Esophagus squamous epithelium (tissue), 5 donors: ENCODE measurements at places on chromosomes 1 and 21.

GRCh38 chr1:184567009-184567408 is 180.2 kb downstream of the C1orf21 start:
- DNase-seq = no peak

- DNase-seq = no peak
Measured at GRCh38 chr21:36744560-36745231, 45.8 kb downstream of the SIM2 start.

DNA sequence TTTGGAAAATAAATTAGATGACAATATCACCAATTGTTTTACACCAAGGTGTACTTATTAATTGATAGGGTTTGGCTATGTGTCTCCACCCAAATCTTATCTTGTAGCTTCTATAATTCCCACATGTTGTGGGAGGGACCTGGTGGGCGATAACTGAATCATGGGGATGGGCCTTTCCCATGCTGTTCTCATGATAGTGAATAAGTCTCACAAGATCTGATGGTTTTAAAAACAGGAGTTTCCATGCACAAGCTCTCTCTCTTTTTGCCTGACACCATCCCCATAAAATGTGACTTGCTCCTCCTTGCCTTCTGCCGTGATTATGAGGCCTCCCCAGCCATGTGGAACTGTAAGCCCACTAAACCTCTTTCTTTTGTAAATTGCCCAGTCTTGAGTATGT is 131.0 kb upstream of the LMO4 start:
- DNase-seq = no peak

GRCh38 chr1:96748078-96748477 is 26.5 kb downstream of the PTBP2 start:
- no peak for DNase-seq

GRCh38 chr1:35850051-35850450 is 33.0 kb upstream of the AGO1 start:
- DNase-seq = no peak

DNA sequence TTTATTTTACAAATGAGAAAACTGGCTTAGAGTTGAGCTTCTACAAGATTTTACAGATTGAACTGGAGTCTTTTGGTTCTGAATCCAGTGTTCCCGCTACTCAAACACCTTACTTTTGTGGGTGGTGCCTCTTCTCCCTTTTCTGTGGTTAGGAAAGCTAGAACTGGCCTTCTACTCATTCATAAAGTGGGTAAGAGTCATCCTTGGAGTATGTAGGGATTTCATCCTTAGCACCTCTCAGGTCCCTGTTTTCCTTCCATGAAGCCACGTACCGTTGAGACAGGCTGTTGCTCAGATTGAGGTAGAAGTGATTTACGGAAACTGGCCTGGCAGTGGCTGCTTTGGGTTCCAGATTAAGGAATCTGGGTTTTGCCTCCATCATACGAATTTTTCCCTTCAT is 35.8 kb downstream of the WNT4 start:
- no peak for DNase-seq

DNA sequence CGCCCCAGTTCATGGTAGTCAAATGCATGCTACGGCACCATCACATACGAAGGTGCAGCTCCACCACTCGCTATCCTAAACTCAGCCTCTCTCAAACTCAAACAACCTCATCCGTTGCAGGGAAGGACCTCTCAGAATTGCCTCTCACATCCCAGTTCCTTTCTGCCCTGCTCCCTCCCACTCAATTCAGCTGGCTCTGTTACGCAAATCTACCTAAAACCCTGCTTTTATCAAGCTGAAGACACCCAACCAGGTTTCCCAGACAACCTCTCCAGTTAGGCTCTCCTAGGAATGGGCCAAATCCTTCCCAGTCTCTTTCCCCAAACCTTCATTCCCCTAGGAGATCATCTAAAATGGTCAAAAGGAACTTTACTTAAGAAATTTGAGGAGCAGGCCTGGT is 62.9 kb downstream of the CLSTN1 start:
- DNase-seq = no peak
